ENCODE measurements at places on chromosomes 7 and 10.

DNA sequence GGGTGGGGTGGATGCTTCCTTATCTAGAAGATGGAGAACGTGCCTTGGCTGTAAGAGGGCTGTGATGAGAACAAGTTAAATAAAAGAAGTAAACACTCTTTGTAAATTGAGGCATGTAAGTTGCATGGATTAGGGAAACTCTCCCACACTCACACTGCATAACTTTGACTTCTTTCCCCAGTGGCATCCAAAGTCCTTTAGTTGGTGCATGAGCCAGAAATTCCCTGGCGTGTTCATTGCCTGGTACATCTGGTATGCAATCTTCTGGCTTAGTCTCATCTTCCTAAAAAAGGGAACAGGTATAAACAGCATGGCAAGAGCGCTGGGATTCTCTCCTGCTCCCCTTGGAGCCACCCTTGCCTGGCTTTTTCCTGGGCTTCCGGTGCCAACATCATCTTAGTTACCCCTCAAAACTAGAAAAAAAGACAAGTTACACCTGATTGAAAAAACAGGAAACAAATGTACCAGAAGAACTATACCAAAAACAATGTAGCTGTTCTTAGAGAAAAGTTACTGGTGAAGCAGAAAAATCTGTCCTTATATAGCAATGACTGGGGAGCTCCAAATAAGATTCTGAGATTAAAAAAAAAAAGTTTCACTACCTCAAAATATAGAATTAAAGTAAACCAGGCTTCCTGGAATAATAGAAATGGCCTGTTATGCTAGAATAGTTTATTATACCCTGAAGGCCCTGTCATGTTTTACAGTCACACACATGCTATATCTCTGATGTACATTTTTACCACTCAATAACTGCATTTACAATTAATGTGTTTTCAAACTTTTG lies 9.9 kb downstream of the RP9 start:
- no peak for DNase-seq

GRCh38 chr7:40526951-40527715 lies 392.3 kb downstream of the SUGCT start:
- DNase-seq: no peak

GRCh38 chr10:86692664-86693063 lies 24.4 kb downstream of the LDB3 start:
- no peak for DNase-seq

DNA sequence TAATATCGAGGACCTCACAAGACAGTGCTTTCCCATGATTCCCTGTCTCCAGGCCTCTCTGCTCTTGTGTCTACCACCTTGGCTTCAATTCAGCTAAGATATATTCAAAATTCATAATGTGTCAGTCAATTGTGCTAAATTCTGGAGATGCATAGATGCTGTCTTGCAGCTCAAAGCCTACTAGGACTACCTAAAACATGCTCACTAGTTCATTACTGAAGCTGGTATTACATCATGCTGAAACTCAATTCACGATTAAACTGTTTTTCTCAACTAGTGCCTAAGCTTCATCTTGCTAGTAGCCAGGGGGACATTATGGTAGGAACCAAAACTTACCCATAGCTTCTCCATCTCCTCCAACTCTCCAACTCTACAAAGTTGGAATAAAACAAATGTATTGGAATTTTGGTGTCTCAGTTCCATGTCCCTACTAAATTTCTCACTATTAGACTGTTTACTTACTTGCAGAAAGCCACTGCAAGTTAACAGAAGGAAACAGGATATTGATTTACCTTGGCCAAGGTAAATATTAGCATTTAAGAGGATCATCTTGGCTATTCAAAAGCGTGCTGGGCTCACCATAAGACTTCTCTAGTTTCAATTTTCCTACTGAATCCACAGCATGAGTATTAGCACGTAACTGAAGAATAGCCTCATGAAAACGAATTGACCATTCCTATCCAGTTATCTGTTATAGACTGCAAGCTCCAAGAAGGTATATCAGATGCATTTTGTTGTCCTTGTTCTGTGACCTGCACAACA lies 53.6 kb downstream of the CREB3L2 start:
- no peak for DNase-seq

DNA sequence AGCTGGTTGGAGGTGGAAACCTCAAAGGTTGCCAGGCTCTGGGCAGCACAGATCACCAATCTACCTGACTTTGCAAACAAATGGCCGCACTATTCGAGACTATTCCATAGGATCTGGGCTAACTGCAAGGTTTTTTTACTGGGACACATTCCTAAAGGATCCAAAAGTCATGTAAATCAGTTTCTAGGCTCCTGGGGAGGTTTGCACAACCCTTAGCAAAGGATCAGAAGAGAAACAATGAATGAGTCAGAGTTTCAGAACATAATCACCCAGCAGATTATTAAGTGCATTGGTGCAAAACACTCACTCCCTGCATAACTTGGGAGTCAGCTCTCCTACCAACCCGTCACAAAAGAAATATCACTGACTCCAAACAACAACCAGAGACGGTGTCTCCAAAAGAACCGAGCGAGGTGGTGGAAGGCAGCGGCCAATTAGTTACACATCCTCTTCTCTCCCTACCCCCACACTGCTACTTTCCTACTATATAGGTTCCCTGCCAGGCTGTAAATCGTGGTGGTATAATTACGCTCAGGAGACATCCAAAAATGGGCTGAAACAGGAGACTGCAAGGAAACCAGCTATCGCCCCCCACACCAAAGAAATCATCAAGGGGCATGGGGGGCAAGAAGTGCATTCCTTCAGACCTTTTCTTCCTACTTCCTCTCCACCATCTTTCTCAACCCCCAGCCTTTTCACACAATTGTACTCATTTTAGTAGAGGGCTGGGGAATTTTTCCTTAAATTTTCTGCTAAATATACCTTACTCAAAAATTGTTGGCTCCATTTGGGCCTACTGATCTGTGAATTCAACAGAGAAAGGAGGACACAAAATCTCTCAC lies 3.2 kb downstream of the UBE2H start:
- no peak for DNase-seq

- DNase-seq: no peak
Observed at GRCh38 chr10:106991091-106991490, 173.4 kb downstream of the SORCS1 start.

- DNase-seq: no peak
Observed at GRCh38 chr10:125808047-125808446, 15.0 kb downstream of the UROS start.

DNA sequence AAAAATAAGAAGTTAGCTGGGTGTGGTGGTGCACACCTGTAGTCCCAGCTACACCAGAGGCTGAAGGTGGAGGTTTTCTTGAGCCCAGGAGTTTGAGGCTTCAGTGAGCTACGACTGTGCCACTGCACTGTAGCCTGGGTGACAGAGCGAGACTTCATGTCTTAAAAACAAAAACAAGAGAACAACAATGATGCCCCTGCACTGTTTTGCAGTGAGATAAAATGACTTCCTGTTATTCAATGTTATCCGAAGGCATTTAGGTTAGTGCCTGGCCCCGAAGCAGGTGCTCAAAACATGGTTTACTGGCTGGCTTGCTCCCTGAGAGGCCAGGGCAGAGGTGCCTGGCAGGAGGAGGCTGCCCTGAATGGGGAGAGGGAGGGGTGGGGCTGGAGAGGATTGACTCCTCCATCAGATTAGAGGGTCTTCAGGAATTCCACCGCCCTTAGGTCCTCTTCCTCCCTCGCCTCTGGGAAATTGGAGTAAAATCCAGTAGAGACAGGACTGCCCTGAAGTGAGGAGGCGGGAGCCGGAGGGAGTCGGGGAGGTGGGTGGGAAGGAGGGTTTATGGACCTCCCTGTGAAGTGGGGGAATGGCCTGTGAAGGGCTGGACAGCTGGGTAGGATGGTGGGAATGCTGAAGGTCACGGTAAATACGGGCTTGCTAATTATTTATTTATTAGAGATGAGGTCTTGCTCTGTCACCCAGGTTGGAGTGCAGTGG lies 6.8 kb upstream of the CLDN4 start:
- DNase-seq: no peak

DNA sequence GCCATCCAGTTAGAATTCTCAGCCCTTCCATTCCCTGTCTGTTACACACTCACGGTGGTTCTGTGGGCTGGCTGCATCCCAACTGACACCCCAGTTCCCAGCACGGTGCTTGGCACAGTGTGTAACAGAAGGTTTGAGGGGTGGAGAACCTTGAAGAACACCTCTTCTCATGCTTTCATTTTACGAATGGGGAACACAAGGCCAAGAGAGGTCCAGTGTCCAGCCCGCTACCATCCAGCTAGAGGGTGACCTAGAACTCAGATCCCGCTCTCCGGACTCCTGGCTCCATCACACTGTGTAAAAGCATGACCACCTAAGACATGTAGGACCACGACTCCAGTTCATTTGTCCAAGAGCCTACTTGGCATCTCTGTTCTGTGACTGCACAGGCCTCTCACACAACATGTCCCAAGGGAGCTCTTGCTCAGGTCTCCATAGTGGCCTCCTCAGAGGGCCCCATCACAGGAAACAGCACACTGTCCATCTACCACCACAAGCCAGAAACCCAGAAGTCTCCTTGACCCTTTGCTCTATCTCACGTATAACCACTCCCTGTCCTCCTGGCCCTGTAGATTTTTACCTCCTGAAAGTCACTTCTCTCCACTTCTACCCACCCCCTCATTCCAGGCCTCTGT lies 2.8 kb upstream of the CDH23 start:
- DNase-seq: no peak

- DNase-seq: no peak
Observed at GRCh38 chr7:10939237-10939910, 34.3 kb upstream of the PHF14 start.

DNA sequence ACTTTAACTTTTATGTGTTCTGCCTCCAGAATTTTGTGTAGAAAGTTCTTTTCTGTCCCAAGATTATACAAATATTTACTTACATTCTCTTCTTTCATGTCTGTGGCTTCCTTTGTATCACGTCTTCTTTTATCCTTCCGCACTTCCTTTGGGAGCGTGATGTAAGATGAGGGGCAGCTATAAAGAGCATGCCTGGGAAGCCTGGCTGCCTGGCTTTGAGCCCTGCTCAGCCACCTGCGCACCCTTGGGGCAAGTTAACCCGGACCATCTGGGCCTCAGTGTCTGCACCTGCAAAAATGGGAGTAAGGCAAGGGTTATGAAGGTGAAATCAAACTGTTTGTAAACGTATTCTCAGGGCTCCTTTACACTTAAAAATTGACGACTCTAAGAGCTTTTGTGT lies 25.2 kb downstream of the PALD1 start:
- no peak for DNase-seq

GRCh38 chr7:117639966-117640365 lies 160.1 kb downstream of the CFTR start:
- DNase-seq: no peak

DNA sequence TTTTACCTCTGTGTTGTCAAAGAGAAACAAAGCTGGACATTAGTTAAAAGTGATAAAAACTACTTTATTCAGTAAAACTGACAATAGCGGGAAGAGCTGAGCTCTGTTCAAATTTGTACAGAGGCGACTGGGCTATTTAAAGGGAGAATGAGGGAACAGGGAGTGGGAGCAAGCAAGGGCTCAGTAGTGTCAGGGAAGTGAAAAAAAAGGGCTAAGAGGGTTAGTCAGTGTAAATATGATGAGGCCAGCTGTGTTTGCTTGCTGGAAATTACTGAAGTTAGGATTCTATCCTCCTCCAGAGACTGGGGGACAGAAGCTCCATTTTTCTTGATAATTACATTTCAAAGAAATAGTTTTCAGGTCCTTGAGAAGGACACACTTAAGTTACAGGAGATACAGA lies 232.5 kb downstream of the SH2D4B start:
- DNase-seq: no peak

DNA sequence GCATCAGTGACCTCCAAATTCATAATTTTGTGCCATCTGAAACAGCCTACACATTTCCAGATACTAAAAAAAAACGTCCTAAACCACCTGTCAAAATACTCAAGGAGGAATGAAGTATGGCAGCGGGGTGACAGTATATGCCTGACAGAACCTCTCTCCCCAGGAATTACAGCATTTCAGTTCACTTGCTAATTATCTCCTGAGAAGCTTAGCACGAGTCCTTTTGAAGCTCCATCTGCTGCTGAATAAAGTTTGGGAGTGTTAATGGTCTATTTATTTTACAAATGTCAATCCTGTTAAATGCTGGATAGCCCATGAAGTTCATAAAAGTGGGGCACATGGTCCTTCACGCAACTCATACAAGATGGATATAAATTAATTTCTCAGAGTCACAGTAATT lies 29.4 kb upstream of the ANLN start:
- DNase-seq: no peak

DNA sequence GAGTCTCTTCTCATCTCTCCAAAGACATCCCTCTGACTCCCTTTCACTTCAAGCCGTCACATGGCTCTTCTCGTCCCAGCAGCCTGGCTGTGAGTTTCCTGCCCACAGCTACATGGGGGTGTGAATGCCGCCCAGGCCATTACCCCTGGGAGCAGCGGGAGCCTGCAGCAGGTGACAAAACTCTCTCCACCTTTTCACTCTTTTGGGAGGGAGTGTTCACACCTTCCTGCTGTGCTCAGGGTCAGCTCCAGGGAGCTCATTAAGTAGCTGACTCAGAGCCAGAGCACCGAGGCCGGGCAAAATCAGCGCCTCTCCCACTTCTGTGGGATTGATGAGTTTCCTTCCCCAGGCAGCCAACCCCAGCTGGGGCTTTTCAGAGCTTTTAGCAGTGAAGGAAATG lies 271.3 kb downstream of the TYW1 start:
- no peak for DNase-seq

DNA sequence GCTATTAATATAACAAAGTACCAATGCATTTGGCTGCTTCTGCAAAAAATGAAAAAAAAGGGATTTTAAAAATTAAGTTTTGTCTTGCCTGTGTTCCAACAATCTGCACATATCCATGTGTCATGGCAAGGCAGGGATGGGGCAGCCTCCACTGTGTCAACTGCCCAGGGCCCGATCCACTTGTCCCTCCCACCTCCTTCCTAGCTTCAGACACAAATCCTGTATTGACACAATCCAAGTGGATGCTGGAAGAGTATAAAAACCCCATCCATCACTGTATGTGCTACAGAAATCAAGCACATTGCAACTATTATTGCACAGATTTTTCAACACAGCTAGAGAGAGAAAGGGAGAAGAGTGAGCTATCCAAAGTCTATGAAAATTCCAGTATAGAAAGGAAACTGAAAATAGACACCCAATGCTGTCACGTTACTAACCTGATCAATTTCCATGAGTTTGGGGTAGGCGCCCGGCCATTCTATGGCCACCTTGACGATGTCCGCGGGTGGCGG lies 106.4 kb downstream of the ELMO1 start:
- no peak for DNase-seq

Measured in T-helper 9 cell (primary cell).